ENCODE measurements at places on chromosomes 3 and 15. TPM values are rescaled to one million over a fixed set of nuclear protein-coding genes. Genes with fewer than 3 reads are reported as not detected.

DNA sequence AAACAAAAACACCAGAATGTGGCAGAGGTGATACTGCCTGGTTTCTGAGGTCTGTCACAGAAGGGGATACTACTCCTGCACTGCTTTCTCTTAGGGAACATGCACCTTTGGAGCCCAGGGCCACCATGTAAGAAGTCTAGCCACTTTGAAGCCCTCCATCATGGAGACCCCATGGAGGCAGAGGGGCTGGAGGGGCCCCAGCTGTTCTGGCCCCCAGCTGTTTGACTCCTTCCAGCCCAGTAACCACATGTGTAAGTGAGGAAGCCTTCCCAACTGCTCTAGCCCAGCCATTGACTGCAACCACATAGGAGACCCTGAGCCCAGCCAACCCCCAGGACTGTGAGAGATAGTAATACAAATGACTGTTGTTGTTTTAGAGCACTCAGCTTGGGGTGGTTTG, 9.0 kb upstream of the IGDCC4 start:
- H3K27me3 ChIP-seq = no peaks in the 10 kb centered on the region
- no peak for DNase-seq
- no peak overlapping the region for H3K27ac ChIP-seq
- H3K36me3 ChIP-seq = no peaks in the 10 kb centered on the region

The PAQR9 gene
- total RNA-seq = not detected

DNA sequence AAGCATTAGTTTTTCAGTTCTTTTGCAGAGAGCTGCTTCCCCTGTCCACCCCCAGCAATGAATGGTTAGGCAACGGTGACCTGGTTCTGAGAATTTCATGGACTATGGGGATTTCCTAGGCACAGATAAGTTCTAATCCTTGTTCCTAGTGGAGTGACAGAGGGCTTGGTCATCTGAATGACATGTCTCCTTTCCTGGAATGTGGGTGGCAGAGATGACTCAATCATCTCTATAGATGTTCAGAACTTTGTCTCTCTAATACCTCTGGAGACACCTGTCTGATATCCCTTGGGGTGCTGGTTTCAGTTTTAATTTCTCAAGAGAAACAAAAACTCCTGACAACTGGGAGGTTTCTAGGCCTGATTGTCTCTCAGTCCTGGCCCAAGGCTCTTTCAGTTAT, 10.4 kb downstream of the PLA2G4E start:
- H3K27ac ChIP-seq = no peak overlapping the region
- no peak overlapping the region for H3K4me3 ChIP-seq
- H3K36me3 ChIP-seq = no peaks in the 10 kb centered on the region
- no peaks in the 10 kb centered on the region for H3K4me1 ChIP-seq
- H3K27me3 ChIP-seq = no peaks in the 10 kb centered on the region

- H3K36me3 ChIP-seq = no peaks in the 10 kb centered on the region
- no peaks in the 10 kb centered on the region for H3K27me3 ChIP-seq
- no peak for DNase-seq
These were observed 3.7 kb downstream of the TRANK1 start for GRCh38 chr3:36941162-36941561.

GRCh38 chr15:92763459-92763858, 107.9 kb upstream of the FAM174B start:
- no peak for DNase-seq
- no peaks in the 10 kb centered on the region for H3K27me3 ChIP-seq
- no peak overlapping the region for H3K4me3 ChIP-seq
- no peaks in the 10 kb centered on the region for H3K36me3 ChIP-seq
- no peak overlapping the region for H3K27ac ChIP-seq

GRCh38 chr3:126364130-126364695, 7.0 kb upstream of the KLF15 start:
- DNase-seq = no peak
- no peak overlapping the region for H3K4me3 ChIP-seq
- H3K4me1 ChIP-seq = no peaks in the 10 kb centered on the region
- H3K36me3 ChIP-seq = no peaks in the 10 kb centered on the region
- H3K27ac ChIP-seq = no peak overlapping the region
- H3K27me3 ChIP-seq = no peaks in the 10 kb centered on the region

GRCh38 chr3:21920421-21920861, 169.4 kb upstream of the ZNF385D start:
- no peaks in the 10 kb centered on the region for H3K36me3 ChIP-seq
- H3K27ac ChIP-seq = no peak overlapping the region
- no peak for DNase-seq
- H3K4me3 ChIP-seq = no peak overlapping the region
- H3K4me1 ChIP-seq = no peaks in the 10 kb centered on the region

DNA sequence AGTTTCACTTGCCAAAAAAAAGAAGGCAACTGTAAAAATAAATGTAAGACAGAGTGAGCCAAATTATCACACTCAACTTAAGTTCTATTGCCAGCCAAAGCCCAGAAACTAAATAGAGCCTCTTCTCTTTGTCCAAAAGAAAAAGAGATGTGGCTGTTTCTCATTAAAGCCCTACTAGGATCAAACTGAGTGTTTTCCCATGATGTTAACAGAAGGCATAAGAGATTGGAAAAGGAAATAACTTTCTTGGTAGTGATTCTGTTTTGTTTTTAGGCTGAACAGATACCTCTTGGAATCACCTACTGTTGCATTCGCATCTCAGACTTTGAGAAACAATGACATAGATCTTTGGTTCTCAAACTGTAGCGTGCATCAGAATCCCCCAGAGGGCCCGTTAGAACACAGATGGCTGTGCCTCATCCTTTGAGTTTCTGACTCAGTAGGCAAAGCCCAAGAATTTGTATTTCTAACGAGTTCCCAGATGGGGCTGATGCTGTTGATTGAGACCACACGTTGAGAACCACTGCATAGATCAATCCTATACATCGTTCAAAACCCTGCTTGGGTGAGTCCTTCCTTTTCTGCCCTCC, 42.5 kb upstream of the SRGAP3 start:
- no peaks in the 10 kb centered on the region for H3K4me1 ChIP-seq
- no peaks in the 10 kb centered on the region for H3K27me3 ChIP-seq
- DNase-seq = no peak
- H3K4me3 ChIP-seq = no peak overlapping the region
- H3K36me3 ChIP-seq = no peaks in the 10 kb centered on the region
- no peak overlapping the region for H3K27ac ChIP-seq

DNA sequence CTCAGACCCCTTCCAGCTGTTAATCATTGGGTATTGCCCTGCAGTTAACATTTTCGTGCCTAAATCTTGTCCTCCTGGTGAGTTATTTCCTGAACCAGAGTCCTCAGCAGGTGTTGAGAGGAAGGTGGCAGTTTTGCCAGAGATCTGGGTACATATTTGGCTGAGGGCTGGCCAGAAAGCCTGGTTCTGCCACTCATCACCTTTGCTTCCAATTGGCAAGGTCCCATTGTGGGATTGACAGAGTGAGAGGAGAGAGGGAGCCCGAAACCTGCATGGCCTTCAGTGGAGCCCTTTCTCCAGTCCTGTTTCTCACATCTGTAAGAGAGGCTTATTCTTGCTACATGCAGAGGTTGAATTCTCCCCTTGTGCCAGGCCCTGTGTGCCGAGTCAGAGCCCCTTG, 8.9 kb upstream of the TKT start:
- peak overlapping the region; percentile 34 for H3K27ac ChIP-seq
- H3K4me3 ChIP-seq = no peak overlapping the region
- DNase-seq = peak; percentile 66
- no peaks in the 10 kb centered on the region for H3K36me3 ChIP-seq
- H3K27me3 ChIP-seq = no peaks in the 10 kb centered on the region

The UMPS gene
- total RNA-seq = 24.1 TPM

The OXNAD1 gene
- 22.8 TPM for total RNA-seq

The INSYN1 gene
- total RNA-seq = 2.3 TPM

The FBXW12 gene
- total RNA-seq = not detected

DNA sequence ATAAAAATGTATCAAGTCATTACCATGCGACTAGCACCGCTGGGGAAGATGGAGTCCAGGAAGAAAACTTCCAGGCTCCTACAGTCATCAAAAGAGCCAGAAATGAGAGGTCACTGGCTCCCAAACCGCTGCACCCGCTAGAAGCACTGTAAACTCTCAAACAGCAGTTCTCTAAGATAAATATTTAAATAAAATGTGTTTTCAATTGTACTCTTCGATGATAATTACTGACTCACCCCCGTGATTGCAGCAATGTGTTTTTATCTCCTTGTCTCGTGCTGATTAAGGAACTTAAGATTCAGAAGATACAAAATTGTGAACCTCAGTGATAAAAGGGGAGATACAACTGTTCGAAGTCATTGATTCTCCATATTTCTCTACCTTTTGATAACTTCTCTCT, 45.8 kb upstream of the FOXP1 start:
- DNase-seq = no peak
- no peaks in the 10 kb centered on the region for H3K4me1 ChIP-seq
- no peaks in the 10 kb centered on the region for H3K27me3 ChIP-seq
- no peak overlapping the region for H3K4me3 ChIP-seq
- H3K36me3 ChIP-seq = no peaks in the 10 kb centered on the region

- H3K27me3 ChIP-seq = no peaks in the 10 kb centered on the region
- H3K27ac ChIP-seq = no peak overlapping the region
- H3K36me3 ChIP-seq = no peaks in the 10 kb centered on the region
- no peaks in the 10 kb centered on the region for H3K4me1 ChIP-seq
- H3K4me3 ChIP-seq = no peak overlapping the region
These were observed 12.9 kb downstream of the OCA2 start for GRCh38 chr15:28086175-28086703.

The CHRFAM7A gene
- 32.4 TPM for total RNA-seq

DNA sequence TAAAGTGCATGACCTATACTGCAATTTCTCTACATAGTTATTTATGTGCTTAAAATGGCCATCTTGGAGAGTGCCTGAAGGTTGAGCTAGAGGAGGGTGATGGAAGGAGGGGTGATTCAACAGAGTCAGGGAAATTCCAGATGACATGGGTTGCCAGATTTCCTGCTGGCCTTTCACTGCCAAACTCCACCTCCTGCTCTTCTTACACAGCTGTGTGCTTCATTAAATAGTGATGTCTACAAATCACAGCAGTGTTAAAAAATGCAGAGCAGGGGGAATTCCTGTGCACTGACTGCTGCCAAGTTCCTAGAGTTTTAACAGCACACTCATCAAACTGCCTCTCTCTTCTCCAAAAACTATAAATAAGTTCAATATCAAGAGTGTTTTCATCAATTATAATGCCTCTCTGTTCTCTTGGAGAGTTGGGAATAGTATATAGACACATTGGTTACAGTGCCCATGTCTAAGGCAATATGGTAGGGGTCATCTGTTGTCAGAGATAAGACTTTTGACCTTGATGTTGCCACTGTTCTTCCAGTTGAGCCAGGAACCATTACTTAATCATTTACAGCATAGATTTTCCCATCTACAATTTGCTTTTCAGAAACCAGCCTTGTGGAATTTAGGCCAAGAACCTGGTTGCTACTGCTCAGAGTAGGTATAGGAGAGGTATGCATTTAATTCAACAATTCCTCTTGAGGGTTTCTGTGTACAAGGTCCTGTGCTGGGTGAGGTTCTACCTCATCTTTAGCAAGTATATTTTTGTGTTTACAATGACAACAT, 79.6 kb downstream of the TP63 start:
- H3K4me1 ChIP-seq = peaks cover 8% of the 10 kb centered on the region
- no peaks in the 10 kb centered on the region for H3K36me3 ChIP-seq
- H3K27me3 ChIP-seq = no peaks in the 10 kb centered on the region
- peak overlapping the region; percentile 29 for H3K27ac ChIP-seq

The FAM43A gene
- 18.6 TPM for total RNA-seq

DNA sequence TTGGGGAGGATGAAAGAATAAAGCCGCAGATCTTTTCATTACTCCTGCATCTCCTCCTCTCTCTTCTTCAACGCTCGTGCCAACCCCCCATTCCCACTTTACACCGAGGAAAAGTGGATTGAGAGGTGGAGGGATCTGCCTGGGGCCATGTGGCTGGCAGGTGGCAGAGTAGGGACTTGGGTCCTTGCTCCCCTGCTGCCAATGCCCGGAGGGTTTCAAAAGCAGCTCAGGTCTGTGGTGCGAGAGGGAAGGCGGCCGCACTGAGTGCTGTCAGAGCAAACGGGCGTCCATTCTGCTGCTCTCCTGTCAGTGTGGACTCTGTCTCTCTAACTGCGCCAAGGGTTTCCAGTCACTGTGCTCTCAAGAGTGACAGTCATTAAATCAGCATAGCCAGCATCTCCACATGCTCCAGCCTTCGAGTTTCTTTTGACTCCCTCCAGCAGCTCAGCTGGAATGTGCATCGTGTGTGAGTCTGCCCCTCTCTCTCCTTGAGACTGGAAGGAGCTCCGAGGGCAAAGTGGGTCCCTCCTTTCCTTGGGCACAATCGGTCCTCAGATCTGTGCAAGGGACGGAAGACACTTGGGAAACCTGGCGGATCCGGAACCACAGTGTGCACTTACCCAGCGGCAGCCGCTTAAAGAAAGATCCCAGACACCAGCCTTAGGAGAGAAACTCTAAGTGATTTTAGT, 68.6 kb downstream of the VGLL4 start:
- no peaks in the 10 kb centered on the region for H3K27me3 ChIP-seq
- H3K27ac ChIP-seq = no peak overlapping the region
- no peaks in the 10 kb centered on the region for H3K36me3 ChIP-seq
- peaks cover 31% of the 10 kb centered on the region for H3K4me1 ChIP-seq

DNA sequence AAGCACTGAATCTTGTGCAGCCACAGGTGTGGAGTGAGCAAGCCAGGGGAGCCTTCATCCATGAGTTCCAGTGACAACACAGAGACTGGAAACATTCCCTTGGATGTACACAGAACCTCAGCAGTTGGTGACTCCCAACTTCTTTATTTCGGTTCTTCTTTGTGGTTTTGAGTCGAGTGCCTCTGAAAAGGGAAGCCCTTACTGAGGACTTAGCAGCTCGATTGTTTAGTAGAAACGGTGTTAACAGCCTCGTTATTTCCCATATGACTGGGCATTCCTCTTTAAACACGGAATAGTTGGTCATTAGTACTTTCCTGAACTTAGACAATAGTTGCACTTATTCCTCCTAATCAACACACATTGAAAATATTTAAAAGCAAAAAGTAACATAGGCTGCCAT, 7.7 kb downstream of the SLCO3A1 start:
- no peaks in the 10 kb centered on the region for H3K36me3 ChIP-seq
- no peaks in the 10 kb centered on the region for H3K27me3 ChIP-seq
- no peak overlapping the region for H3K27ac ChIP-seq
- H3K4me1 ChIP-seq = peaks cover 55% of the 10 kb centered on the region
- no peak overlapping the region for H3K4me3 ChIP-seq

DNA sequence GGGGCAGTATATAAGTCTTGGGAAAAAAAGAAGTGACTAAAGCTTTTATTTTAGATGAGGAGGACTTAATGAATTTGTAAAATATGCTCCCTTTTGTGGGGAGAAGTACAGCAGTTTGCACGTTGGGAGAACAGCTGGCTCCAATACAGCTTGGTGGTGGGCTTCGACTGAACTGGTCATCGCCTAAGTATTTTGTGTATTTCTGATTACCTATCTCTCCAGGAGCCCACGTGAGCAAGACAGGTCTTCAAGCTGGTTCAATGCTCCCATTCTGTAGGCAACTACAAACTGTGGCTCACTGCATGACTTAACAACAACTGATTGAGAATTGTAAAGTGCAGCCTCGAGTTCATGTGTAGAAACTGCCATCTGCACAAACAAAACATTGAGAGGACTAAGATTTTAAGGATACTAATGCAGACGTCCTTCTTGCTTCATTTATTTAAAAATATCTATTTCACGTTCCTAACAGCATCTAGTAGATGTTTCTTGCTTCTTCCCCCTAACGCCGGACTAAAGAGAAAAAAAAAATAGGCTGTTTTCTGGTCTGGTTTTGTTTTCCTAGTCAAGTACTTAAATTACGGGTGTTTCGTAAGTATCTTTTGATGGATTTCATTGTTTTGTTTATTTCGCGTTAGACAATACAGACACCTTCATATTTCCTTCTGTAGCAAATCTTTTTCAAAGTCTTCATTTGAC, 1.4 kb upstream of the GREM1 start:
- H3K27me3 ChIP-seq = peaks cover 16% of the 10 kb centered on the region
- no peaks in the 10 kb centered on the region for H3K36me3 ChIP-seq
- peaks cover 25% of the 10 kb centered on the region for H3K4me1 ChIP-seq
